ENCODE measurements at places on chromosomes 16 and 17. TPM values are rescaled to one million over a fixed set of nuclear protein-coding genes. Genes with fewer than 3 reads are reported as not detected.

The GLG1 gene
- 139 TPM for total RNA-seq

The KRTAP16-1 gene
- not detected for total RNA-seq

The GRIN2A gene
- 1.8 TPM for total RNA-seq

The MYL11 gene
- total RNA-seq: 1.2 TPM

The SLC16A6 gene
- 0.08 TPM for total RNA-seq
